SJCRH30 (cell line): ENCODE measurements at places on chromosomes 7 and 10. TPM values are rescaled to one million over a fixed set of nuclear protein-coding genes. Genes with fewer than 3 reads are reported as not detected.

DNA sequence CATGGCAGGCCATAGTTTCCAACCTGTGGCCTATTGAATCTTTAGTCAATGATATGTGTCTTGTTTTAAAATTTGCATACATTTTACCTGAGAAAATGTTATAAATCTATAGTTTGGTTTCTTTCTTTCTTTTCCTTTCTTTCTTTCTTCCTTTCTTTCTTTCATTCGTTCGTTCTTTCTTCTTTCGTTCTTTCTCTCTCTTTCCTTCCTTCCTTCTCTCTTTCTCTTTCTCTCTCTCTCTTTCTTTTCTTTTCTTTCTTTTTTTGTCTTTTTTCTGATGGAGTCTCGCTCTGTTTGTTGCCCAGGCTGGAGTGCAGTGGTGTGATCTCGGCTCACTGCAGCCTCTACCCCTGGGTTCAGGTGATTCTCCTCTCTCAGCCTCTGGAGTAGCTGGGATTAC is 133.3 kb downstream of the IDE start:
- H3K27ac ChIP-seq: no peak overlapping the region
- no peaks in the 10 kb centered on the region for H3K27me3 ChIP-seq
- H3K36me3 ChIP-seq: no peaks in the 10 kb centered on the region
- DNase-seq: no peak

- no peaks in the 10 kb centered on the region for H3K36me3 ChIP-seq
- H3K4me3 ChIP-seq: no peak overlapping the region
- no peaks in the 10 kb centered on the region for H3K4me1 ChIP-seq
- no peaks in the 10 kb centered on the region for H3K27me3 ChIP-seq
- no peak for DNase-seq
- no peak overlapping the region for H3K27ac ChIP-seq
Measured at GRCh38 chr7:64887756-64888508, 15.1 kb upstream of the ZNF273 start.

- DNase-seq: no peak
- no peak overlapping the region for H3K4me3 ChIP-seq
- H3K27ac ChIP-seq: no peak overlapping the region
- H3K27me3 ChIP-seq: no peaks in the 10 kb centered on the region
- H3K4me1 ChIP-seq: peaks cover 11% of the 10 kb centered on the region; the same call in 1 of the 2 replicates
Measured at GRCh38 chr10:86979296-86979818, 11.1 kb downstream of the ADIRF start.

DNA sequence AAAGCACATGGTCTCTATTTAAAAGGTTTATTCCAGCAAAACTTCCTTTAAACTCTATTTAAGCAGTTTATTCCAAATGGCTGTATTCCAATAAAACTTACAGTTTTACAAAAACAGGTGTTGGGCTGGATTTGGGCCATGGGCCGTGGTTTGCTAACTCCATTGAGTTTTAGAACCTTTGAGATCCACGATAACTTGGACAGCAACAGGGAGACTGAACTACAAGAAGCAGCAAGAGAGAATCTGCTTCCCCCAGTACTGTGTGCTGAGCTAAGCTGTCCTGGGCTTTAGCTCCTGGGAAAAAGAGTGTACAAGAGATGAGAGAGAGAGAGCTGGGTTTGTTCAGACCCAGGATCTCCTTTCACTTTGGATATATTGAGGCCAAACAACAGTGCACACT is 204.0 kb upstream of the CELF2 start:
- no peak overlapping the region for H3K4me3 ChIP-seq
- DNase-seq: no peak
- H3K4me1 ChIP-seq: no peaks in the 10 kb centered on the region

DNA sequence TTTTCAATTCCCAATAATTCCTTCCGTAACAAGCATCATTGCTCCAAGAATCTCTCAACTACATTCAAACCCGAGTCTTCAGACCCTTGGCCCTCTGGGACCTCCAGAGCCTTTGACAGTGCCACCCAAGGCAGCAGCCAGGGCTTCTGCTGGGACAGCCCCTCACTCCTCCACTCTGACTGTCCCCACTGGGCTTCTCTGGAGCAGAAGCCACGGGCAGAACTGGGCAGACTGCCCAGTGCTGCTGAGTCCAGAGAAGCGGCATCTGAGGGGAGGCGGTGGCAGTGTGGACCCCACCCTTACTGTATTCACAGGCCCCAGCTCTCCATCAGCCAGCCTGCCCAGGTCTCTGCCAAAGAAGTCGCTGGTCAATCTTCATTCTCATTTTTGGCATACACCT is 8.8 kb downstream of the CYREN start:
- peaks cover 13% of the 10 kb centered on the region for H3K36me3 ChIP-seq
- H3K27ac ChIP-seq: no peak overlapping the region
- H3K27me3 ChIP-seq: no peaks in the 10 kb centered on the region

DNA sequence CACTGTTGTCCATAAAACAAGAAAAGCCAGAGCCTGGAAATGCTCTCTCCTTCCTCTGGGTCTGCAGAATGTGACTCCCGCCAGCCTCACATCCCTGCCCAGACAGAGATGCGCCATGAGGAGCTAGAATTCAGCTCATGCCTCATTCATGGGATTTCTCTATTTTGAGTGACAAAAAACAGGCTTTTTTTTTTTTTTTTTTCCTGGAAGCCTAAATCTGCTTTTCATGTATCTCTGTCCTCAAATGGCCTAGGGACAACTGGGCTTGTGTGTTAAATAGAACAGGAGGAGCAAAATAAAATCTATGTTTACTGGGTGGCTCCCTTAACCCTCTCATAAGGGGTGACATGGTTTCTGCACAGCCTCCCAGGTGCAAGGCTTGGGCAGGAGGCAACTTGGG is 679.7 kb upstream of the AUTS2 start:
- no peaks in the 10 kb centered on the region for H3K4me1 ChIP-seq
- DNase-seq: no peak
- no peaks in the 10 kb centered on the region for H3K36me3 ChIP-seq
- no peak overlapping the region for H3K4me3 ChIP-seq
- H3K27ac ChIP-seq: no peak overlapping the region

- DNase-seq: no peak
- no peak overlapping the region for H3K27ac ChIP-seq
- no peaks in the 10 kb centered on the region for H3K4me1 ChIP-seq
- no peaks in the 10 kb centered on the region for H3K36me3 ChIP-seq
- H3K27me3 ChIP-seq: no peaks in the 10 kb centered on the region
Measured at GRCh38 chr7:119684763-119685162, 588.2 kb upstream of the KCND2 start.

DNA sequence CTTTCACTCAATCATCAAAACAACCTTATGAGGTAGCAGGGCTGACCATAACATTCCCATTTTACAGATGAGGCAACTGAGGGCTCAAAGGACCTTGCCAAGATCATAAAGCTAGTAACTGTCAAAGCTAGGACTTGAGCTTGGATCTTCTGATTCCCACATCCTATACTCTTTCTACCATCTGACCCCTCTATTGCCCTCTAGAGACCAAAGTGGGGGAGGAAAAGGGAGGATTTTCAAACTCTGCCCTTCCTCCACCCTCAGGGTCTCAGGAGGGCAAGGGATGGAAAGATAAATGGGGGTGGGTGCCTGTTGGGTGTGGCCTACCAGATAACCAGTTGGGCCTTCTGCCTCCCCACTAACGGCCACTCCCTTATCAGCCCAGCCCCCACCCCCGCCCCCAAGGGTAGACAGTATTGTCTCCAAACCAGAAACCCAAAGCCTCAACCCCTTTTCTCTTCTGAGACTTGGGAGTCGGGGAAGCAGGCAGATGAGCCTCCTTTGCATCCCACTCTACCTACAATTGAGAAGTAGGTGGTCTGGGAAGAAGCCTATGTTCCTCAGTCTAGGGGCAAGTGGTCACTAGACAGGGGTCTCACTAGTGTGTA is 7.9 kb downstream of the LDB1 start:
- no peaks in the 10 kb centered on the region for H3K27me3 ChIP-seq
- peaks cover 12% of the 10 kb centered on the region for H3K4me1 ChIP-seq
- no peak overlapping the region for H3K4me3 ChIP-seq
- no peak for DNase-seq

- no peaks in the 10 kb centered on the region for H3K27me3 ChIP-seq
- peaks cover 7% of the 10 kb centered on the region for H3K36me3 ChIP-seq
- H3K27ac ChIP-seq: no peak overlapping the region
- no peaks in the 10 kb centered on the region for H3K4me1 ChIP-seq
- H3K4me3 ChIP-seq: no peak overlapping the region
- DNase-seq: no peak
Measured at GRCh38 chr7:39664057-39664456, 40.7 kb downstream of the RALA start.

GRCh38 chr7:45156516-45157272 is 897 bp upstream of the RAMP3 start:
- no peaks in the 10 kb centered on the region for H3K36me3 ChIP-seq
- DNase-seq: no peak
- H3K4me3 ChIP-seq: no peak overlapping the region
- H3K4me1 ChIP-seq: no peaks in the 10 kb centered on the region
- peaks cover 10% of the 10 kb centered on the region for H3K27me3 ChIP-seq

DNA sequence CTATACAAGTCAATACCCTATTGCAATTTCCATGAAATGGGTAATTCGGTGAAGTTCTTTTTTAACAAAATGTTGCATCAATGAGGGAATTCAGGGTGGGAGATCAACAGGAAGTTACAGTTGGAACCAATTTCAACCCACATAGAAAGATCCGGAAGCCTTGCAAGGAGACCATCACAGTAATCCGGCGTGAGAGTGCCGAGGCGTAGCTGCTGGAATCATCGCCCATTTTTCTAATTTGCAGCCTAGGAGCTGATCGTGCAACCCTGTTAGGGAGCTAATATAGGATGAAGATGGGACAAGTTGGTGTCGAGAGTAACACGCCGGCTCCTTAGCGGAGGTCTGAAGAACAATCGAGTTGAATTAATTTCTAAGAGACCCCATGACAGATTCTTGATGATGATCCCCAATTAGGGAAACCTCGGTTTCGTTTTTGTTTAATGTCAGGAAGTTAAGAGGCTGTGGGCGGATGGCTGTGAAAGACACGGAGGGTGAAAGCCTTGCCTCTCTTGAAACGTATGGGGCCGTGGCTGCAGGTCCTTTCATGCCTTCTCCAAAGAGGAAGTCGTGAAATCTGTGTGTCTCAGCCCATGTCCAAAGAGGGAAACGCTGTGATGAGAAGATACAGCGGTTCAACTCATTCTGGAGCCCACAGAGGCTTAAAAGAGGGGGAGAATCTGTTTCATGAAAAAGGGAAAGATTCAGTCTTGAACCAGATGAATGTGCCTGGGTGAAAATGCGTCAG is 51.2 kb upstream of the CARD11 start:
- no peaks in the 10 kb centered on the region for H3K4me1 ChIP-seq
- DNase-seq: no peak
- no peak overlapping the region for H3K27ac ChIP-seq
- H3K27me3 ChIP-seq: no peaks in the 10 kb centered on the region

DNA sequence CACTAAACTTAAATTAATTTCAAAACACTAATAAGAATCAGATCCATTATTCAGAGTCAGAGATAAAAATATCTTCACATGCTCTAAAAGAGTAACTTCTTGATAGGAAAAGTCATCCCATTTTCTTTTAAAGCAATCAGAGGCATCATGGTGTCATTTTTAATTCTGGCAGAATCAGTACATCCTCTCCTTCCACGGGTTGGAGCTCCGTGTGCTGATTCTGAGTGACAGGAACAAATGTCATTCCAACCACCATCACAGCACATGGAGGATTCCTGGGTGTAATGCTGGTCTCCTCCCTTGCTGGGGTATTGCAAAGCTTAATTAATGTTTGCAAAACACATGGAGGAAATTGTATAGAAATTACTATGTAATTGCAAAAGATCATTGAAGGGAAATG is 114.5 kb upstream of the IMMP2L start:
- H3K36me3 ChIP-seq: no peaks in the 10 kb centered on the region
- H3K4me1 ChIP-seq: peaks cover 12% of the 10 kb centered on the region
- H3K4me3 ChIP-seq: no peak overlapping the region

DNA sequence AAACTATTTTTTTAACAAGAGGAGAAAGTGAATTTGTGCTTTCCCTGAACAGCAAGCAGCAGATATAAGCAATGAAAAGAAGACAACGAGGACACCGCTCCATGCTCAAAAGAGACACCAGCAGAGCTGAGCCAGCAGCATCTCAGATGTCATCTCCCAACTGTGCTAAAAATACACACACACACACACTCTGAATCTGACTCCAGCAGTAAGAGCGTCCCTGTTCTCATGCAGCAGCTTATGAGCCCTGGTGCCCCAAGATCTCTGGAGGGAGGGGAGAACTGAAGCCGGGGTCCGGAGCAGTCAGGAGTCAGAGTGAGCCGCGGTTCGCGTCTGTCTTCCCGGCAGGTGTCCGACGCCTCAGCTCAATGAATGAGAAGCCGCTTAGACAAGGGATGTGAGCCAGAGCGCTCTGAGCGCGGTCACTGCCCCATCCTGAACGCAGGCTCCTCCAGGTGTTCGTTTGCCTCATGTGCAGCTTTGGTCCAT is 49.2 kb downstream of the SVIL start:
- no peaks in the 10 kb centered on the region for H3K27me3 ChIP-seq
- H3K4me1 ChIP-seq: peaks cover 15% of the 10 kb centered on the region
- no peaks in the 10 kb centered on the region; the same call in none of the 2 replicates for H3K36me3 ChIP-seq

DNA sequence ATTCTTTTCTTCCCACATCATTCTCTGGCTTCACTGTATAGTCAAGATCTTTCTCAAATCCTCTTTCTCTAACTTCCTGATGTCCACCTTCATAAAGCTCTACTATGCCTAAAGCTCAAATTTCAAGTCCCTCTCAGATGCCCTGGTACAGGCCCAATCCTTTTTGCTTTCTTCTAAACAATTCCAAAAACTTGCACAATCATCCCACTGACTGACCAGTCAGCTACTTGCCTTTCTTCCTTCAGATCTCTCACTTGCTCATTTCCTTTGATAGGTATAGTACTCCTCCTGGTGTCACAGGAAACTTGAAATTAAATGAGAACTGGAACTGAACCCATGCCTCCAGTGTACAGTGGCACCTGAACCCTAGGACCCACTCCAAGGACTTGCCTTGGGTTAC is 18.2 kb downstream of the SEC31B start:
- no peaks in the 10 kb centered on the region for H3K36me3 ChIP-seq
- DNase-seq: no peak
- no peaks in the 10 kb centered on the region for H3K27me3 ChIP-seq
- no peak overlapping the region for H3K27ac ChIP-seq
- H3K4me1 ChIP-seq: no peaks in the 10 kb centered on the region

GRCh38 chr7:117755136-117755535 is 118.1 kb downstream of the CTTNBP2 start:
- peaks cover 9% of the 10 kb centered on the region; the same call in 1 of the 2 replicates for H3K27me3 ChIP-seq
- H3K4me3 ChIP-seq: no peak overlapping the region
- H3K36me3 ChIP-seq: no peaks in the 10 kb centered on the region
- H3K4me1 ChIP-seq: no peaks in the 10 kb centered on the region

DNA sequence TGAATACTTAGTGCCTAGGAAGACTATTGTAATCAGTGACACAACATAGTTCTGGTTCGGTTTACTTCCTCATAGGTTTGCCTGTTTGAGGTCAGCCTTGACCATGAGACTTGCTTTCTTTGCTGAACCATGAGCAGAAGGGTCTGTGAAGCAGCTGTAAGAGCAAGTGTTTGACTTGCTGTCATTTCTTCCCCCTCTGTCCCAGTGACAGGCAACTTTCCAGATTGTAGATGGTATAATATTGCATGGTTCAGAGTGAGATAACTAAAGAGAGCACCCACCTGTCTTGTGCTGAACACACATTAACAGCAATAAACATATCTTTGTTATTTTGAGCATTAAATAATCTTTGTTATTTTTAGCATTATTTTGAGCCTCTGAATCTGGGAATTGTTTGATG is 9.3 kb upstream of the RTKN2 start:
- H3K4me3 ChIP-seq: no peak overlapping the region
- H3K4me1 ChIP-seq: peaks cover 13% of the 10 kb centered on the region
- H3K27me3 ChIP-seq: no peaks in the 10 kb centered on the region
- H3K27ac ChIP-seq: no peak overlapping the region

GFRA1 gene
- total RNA-seq: 24.3 and 26.5 TPM in 2 replicates

DENND2A gene
- 9.2 and 10.7 TPM in 2 replicates for total RNA-seq

FEZF1 gene
- total RNA-seq: not detected in 2 replicates

AMZ1 gene
- 0.02 and 0.05 TPM in 2 replicates for total RNA-seq

MSMB gene
- not detected in 2 replicates for total RNA-seq

SPDYE16 gene
- total RNA-seq: 0.10 TPM in 1 of 2 replicates, not detected in the other
